A549 treated with AZD2906 at 1 μM for 4 hours (cell line): ENCODE measurements at places on chromosomes 7 and 10. TPM values are rescaled to one million over a fixed set of nuclear protein-coding genes. Genes with fewer than 3 reads are reported as not detected.

Gene NUTM2E
- 0.34 to 0.51 TPM (median 0.43 TPM) in 5 replicates for total RNA-seq

Gene ZNF511
- 60.4 to 72.4 TPM (median 65.9 TPM) in 5 replicates for total RNA-seq

Gene NAPEPLD
- 3.0 to 4.0 TPM (median 3.3 TPM) in 5 replicates for total RNA-seq

Gene OR2A5
- not detected in 5 replicates for total RNA-seq

Gene ASL
- total RNA-seq: 19.5 to 25.2 TPM (median 22.8 TPM) in 5 replicates

Gene TDRD1
- not detected in 5 replicates for total RNA-seq

Gene NFKB2
- 36.9 to 59.6 TPM (median 45.2 TPM) in 5 replicates for total RNA-seq
